ENCODE measurements at places on chromosomes 16 and 17.
A peak's percentile ranks its signal among the peaks of the same experiment; 100 is the strongest.

GRCh38 chr16:57797526-57798266 lies 4.6 kb downstream of the KIFC3 start:
- DNase-seq = no peak

DNA sequence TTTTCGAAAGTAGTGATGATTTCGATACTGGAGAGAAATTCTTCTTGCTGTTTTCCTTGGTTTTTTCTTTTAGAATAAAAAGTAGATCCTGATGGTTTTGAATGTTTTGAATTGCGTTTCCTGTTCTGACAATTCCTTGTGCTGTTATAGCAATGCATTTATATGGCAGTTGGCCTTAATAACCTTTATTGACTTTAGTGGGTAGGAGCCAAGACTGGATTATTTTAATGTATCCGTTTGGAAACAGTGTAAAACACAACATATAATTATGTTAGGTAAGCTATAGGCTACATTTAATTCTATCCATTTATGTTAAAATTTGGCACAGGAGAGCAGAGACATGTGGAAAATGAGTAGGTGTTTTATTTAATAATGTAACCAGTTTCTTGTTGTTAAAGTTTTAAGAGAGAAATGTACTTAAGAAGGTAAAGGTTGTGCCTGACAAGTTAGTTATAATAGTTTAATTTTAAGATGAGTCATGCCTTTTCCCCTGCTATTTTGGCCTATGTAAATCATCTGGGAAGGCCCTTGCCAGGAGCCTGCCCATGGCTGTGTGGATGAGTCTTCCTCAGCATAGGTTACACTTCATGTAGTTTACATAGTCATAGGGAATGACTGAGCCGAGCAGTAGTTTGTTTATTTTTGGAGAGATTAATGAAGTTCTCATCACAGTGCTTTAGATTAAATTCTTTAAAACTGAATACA lies 189.9 kb downstream of the FTO start:
- DNase-seq = peak; percentile 88

DNA sequence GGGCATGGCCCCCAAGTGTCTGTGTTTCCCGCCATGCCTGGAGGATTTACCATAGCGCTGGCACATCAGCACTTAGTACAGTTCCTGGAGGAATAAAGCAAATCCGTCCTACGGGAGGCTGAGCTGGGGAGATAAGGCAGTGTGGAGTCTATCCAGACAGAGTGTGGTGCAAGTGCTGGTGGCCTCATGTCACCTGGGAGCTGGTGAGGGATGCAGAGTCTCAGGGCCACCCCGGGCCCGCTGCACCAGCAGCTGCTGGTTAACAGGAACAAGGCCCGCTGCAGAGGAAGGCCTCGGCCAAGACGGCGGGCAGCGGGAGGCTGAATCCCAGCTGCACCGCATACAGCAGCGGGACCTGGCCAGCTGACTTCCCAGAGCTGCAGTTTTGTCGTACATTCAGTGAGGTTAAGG lies 57.3 kb upstream of the CDC42EP4 start:
- DNase-seq = no peak

- DNase-seq = no peak
These were observed 7.2 kb upstream of the AGRP start for GRCh38 chr16:67490335-67491096.

GRCh38 chr17:40903129-40903847 lies 18.2 kb upstream of the KRT20 start:
- peak; percentile 62 for DNase-seq

- no peak for DNase-seq
These were observed 11.7 kb upstream of the TAOK1 start for GRCh38 chr17:29378500-29378899.

GRCh38 chr17:4498461-4499397 lies at the start of gene SPNS2:
Gene SPNS2, plus strand, starts transcription at chr17:4498881. Its CDS starts 167 bp downstream, at chr17:4499048.
- DNase-seq = no peak

DNA sequence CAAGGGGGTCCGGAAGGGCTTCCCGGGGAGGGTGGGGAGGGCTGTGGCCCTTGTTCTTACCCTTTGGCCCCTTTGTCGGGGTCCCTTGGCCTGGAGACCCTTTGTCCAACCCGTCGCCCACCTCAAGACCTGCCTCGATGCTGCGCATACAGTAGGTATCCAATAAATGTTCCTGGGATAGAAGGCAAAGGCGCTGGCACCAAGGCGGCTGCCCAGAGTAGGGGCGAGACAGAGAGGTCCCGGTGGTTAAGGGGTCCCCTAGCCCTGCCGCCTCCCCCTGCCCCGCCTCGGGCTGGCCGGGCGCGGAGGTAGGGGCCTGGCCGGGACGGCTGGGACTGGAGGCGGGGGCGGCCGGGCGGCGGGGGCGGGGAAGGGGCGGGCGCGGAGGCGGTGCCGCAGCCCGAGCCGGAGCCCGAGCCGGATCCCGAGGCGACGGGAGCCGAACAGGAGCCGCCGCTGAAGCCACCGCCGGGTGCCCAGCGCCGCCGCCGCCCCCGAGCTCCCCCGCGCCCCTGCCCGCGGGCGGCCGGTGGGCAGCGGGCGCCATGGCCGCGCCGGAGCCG lies at the start of gene NHERF2:
NHERF2 (plus strand) TSS at position 442 of the 563 bp plus-strand sequence; CDS start at position 546, 104 bp downstream.
- no peak for DNase-seq

GRCh38 chr16:22316411-22316811 lies 19.2 kb downstream of the POLR3E start:
- DNase-seq = no peak

DNA sequence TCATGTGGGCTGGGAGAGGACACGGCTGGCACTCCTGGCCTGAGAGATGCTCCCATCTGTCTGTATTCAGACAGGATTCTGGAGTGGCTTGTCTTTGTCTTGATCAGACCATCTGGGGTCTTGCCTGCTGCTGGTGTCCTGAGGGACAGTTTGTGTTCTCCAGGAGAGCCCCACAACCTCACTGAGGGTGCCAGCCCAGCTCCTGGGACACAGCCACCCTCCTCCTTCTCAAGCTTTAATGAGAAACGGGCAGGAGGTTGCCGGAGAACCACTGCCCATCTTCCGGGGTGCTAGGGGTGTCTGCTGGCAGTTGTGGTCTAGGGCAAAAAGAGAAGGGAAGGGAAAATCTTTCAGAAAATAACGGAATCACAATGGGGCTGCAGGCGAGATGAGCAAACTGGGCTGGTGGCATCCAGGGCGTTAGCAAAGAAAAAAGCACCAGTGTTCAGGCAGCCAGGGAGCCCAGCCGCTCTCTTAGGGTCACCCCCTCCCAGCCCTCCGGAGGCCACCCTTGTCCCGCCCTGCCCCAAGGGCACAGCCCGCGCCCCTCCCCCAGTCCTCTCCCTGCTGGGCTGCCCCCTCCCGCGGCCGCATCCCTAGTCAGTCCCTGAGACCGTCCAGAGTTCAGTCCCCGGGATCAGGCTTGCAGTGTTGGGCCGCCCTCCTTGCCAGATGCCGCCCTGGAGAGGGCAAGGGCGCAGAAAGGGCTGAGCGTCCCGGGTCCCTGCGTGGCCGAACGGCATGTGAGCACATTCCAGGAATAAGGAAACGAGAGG lies 824.7 kb downstream of the KCNJ18 start:
- no peak for DNase-seq

GRCh38 chr16:3857189-3858043 lies 23.1 kb downstream of the CREBBP start:
- no peak for DNase-seq

- no peak for DNase-seq
These were observed 117.3 kb upstream of the NOL11 start for GRCh38 chr17:67600408-67600807.

GRCh38 chr16:88985521-88985920 lies 8.5 kb upstream of the CBFA2T3 start:
- DNase-seq = no peak

DNA sequence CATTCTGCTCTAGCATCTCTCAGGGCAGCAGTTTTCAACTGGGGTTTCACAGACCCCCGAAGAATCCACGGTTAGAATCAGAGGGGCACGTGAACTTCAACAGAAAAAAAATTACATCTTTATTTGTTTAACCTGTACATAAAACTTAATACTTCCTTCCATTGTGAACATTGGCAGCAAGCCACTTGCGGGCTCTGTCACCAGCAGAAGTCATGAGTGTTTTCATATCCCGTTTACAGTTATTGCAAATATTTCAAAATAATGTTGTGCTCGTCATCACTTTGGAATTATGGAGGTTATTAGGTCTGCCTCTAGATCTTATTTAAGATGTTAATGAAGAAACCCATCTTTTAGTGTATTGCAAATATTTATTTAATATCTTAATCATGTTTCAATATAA lies 109.8 kb downstream of the SDR42E1 start:
- no peak for DNase-seq

- peak; percentile 39 for DNase-seq
These were observed 22.1 kb upstream of the FASN start for GRCh38 chr17:82120148-82120547.

DNA sequence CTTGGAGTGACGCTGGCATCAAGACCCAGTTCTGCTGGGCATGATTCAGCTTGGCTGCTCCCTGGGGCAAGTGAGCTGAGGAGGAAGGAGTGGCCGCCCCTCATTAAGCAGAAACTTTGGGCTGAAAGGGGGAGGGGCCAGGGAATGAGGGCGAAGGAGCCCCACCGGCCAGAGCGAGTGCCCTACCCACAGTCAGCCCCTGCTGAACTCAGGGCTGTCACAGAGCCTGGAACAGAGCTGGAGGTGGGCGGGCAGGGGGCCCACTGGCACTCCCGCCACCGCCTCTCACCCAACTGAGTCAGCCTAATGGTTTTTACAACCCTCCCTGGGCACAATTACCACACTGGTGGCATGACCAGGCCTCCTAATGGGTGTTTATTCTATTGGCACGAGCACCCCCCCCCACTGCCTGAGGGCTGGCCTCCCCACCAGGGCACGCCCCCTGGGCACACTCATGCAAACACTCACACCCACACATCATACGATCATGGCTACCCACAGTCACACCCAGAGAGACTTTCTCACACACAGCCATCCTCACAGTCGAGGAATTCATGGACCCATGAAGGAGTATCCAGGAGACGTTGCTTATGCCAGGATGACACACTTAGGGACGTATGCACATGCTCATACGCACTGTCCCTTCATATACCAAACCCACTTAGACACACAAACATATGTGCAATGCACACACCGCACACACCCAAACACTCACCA lies 19.2 kb downstream of the UNC119 start:
- no peak for DNase-seq

DNA sequence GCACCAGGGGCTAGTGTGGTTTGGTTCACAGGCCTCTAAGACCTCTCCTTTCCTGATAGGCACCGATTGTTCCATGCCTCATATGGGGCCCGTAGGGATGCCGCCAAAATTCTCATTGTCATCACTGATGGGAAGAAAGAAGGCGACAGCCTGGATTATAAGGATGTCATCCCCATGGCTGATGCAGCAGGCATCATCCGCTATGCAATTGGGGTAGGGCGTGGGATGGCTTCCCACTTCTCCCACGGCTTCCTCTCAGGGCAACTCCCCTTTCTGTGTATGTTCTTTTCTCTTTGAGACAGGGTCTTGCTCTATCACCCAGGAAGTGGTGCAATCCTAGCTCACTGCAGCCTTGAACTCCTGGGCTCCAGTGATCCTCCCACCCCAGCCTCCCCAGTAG lies 5.3 kb downstream of the ITGAX start:
- no peak for DNase-seq

DNA sequence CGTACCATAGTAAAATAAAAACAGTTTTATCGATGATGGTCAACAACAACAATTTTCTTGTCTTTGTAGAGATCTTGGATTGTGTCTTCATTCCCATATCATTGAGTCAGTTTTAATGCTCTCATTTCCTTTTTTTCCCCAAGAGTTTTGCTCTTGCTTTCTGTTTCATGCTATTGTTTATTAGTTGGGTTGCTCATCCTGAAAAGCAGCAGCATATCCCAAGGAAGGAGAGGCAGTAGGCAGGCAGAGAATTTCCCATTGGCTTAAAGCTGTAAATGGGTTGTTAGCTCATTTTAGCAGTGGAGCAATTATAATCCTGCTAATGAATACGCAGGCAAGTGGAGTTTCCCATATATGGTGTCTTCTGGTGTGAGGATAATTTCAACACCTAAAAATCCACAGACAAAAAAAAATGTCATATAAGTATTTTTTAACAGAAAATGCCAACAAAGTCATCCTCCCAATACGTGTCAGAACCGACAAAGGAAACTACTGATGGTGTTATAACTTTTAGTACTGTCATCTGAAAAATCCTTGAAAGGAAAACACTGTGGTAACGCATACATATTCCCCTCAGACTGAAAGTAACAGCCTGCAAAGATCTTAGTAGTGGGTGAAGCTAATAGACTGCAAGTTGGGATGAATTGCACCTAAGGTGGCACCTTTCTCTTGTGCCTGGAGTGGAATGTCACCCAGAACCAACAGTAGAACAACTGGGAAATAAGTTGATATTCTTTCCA lies 218.3 kb downstream of the FTO start:
- no peak for DNase-seq

DNA sequence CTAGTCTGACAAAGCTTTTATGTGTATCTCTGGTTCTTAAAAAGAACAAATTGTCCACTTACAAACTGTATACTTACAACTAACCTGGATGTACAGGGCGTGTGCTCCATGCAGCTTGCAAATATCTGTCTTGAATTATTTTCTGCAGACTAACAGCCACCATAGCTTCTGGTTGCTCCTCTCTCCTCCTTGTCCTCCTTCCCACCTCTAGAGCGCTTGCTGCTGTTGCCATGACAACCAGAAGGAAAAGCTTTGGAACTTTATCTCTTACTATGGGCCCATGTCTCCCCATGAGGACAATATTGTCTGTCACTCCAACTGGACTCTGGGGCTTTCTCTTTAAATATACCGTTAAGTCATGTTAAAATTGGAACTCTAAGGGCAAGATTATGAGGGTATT lies 71.5 kb upstream of the DHX40 start:
- DNase-seq = no peak

- peak; percentile 78 for DNase-seq
These were observed 19.3 kb downstream of the CRISPLD2 start for GRCh38 chr16:84839054-84839453.

- no peak for DNase-seq
These were observed 89.1 kb downstream of the RGS9 start for GRCh38 chr17:65226227-65226626.

GRCh38 chr17:68602289-68602688 lies 1.1 kb upstream of the FAM20A start:
- DNase-seq = no peak

DNA sequence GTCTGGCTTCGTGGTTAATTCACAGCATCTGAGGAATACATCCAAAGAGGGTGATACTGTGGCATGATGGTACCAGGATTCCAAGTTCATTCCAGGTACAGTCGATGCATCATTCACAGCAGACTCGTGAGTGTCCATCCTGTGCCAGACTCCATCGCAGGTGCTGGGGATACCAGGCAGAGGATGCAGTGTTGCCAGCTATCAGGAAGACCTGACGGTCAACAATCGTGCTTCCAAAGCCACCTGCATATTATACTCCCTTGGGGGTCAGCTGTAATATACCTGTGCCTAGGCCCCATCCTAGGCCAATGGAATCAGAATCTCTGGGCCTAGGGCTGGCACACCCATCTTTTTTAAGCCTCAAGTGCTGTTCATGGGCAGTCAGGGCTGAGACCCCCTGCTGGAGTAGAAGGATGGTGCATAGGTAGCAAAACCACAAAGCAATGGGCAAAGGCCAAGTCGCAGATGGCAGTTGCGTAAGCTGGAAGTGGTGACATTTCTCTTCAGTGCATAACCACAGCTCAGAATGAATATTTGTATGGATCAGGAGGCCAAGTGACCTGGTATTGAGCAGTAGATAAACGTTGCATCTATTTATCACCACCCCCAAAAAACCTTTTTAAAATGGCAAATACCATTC lies 42.9 kb upstream of the C16orf78 start:
- no peak for DNase-seq

Data from astrocyte (in vitro differentiated cells and primary cell).